ENCODE measurements at places on chromosomes 4 and X.

DNA sequence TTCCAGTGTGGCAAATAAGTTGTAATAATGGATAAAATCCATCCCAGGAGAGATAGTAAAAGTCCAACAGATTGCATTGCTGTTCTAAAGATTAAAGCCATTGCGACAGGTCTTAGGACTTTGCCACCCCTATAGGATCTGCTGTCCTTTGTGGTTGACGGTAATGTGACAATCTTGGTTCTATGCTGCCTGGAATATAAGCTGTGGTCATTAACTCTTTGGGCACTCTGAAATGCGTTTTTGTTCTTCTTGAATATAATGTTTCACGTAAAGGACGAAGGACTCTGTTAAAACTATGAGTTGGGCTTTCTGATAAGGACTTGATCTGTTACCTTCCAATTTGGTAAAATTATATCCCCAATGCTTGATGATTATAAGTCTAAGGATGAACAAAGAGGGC lies at the start of gene CLDN24:
Gene CLDN24, minus strand, starts transcription at position 101 of the 400 bp plus-strand sequence. Its CDS starts 0 bp downstream, at position 101.
- no peak for DNase-seq

DNA sequence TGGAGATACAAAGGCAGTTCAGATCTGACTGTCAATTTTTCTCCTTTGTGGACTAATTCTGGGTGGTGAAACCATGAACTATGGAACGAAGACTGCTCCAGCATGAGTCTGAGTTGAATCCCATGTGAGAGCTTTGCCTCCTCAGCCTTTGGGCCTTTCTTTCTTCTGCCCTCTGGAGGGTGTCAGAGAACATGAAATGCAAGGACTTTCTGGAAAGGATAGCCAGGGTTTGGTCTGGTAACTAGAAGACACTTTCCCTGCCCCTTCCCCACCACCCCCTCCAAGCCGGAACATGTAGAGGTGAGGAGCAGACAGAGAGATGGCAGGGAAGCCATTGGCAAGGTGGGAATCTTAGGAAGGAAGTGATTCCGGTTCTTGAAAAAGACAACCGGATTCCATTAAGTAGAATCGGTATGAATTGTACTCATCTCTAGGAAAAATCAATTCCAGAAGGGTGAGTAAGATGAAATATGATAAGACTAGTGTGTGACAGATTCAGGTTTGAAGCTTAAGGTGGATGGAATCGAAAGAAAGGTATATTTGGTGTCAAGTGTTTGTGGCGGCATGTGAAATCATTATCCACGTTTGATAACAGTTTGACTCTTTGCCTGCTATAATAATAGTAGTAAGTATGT lies 19.0 kb downstream of the FHL1 start:
- no peak for DNase-seq

- DNase-seq, result no peak
Observed at GRCh38 chr4:78629991-78630541, 78.5 kb downstream of the ANXA3 start.

GRCh38 chr4:163911891-163912290 lies 417.4 kb downstream of the TMA16 start:
- DNase-seq, result no peak

DNA sequence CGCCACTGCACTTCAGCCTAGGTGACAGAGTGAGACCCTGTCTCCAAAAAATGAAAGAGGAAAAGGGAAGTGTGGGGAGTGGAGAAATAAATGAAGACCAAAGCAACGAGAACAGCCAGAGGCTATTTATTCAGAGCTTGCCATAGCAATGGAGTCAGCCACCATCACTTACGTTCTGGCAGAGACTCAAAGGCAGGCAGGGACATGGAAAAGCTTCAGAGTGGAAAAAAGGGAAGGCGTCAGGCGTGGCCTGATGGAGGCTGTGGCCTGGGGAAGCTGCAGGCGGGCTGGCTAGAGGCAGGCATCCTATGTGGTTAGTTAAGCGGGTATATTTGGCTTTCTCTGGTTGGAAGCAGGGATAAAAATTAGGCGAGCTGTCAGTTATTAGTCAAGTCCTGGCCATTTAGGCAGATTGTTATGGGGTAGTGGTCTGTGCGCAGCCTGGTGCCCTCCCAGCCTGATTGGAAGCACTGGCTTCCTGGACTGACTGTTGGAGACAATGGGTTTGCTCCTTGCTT lies 73.3 kb downstream of the DCTD start:
- DNase-seq, result no peak

DNA sequence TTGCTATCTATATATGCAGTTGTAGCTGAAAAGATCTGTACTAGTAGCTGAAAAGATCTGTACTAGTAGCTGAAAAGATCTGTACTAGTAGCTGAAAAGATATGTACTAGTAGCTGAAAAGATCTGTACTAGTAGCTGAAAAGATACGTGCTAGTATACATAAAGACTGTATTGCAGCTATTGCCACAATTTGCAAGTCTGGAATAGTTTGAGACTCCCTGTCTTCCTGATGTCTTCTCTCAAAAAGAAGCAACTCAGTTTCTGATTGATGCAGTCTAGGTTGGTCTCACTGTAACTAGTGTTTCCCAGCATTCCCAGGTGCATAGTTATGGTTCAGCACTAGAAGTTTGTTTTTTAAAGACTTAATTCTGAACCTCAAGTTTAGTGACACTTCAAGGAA lies 15.0 kb downstream of the SLAIN2 start:
- no peak for DNase-seq

- DNase-seq, result no peak
Observed at GRCh38 chr4:38867478-38868058, at the start of gene FAM114A1. Gene FAM114A1 (plus strand): TSS chr4:38867806. CDS start chr4:38878079, 10,273 bp downstream.
